ENCODE measurements at places on chromosomes 5 and 9.
A peak's percentile ranks its signal among the peaks of the same experiment; 100 is the strongest.

DNA sequence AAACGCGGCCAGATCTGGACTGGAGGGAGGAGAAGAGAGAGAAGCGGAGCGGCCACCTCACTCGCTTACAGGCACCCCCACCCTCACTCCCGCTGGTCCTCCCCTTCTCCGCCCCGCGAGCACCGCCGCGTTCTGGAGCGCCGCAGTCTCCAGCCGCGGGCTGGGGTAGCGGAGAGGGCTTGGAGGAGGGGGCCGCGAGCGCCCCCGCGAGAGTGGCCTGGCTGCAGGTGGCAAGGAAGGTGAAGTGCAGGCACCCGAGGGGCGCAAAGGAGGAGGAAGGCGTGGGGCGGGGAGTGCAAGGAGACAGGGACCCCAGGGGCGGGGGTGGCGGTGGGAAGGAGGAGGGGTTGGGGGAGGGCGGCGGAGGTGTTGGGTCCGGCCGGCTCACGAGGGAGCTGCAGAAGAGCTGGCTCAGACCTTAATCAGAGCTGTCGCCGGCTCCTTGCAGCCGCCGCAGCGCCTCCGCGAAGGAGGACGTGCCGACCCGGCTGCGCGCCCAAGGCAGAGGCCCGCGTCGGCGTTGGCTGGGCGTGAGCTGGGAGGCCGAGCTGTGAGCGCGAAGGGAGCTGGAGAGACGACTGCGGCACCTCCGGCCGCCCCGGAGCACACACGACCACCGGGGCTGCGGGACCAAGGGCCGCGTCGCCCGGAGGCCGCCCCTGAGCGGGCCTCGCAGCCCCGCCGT is at the start of gene DMRT3:
DMRT3 (plus strand) TSS at position 398 of the 685 bp plus-strand sequence. CDS start 347 bp downstream, outside the sequence.
- no peak for DNase-seq

- DNase-seq = peak; percentile 26
Measured at GRCh38 chr9:35333551-35333950, 156.4 kb upstream of the RUSC2 start.

DNA sequence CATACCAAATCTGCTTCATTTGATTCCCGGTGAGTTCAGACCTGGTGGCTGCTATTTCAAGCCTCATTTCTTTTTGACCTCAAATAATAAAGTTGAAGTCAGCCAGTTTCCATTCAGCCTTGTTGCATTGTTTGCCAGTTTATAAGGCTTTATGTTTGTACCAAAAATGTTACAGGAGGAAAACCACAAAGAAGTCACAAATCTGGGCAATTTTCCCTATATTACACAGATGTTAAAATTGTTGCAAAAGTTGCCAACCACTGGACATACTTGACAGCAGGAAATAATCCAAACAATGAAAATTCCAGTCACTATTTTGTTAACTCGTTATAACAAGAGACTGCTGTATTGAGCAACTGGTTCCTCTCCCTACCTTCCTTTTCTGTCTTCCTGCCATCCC is 1325.0 kb upstream of the DMAC1 start:
- DNase-seq = no peak

- no peak for DNase-seq
Measured at GRCh38 chr5:110572729-110573128, 153.7 kb downstream of the TMEM232 start.

DNA sequence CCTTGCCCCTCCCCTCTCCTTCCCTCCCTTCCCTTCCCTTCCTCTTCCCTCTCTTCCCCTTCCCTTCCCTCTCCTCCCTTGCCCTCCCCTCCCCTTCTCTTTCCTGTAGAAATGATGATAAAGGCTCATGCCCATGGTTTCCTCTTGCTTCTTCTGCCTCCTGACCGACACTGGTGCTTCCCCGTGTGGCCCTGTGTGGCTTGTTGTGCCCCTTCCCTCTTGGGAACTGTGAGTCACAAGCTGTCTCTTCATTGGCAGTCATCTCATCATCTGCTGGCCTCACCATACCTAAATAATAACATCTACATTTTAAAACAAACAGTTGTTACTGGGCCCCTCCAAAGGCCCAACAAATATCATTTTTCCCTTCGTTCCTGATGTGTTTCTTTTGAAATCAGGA is 11.7 kb upstream of the CARNMT1 start:
- no peak for DNase-seq
